ENCODE measurements at places on chromosomes 5 and 9. TPM values are rescaled to one million over a fixed set of nuclear protein-coding genes. Genes with fewer than 3 reads are reported as not detected.

The TMEM141 gene
- 50.2 TPM for total RNA-seq

The MTAP gene
- total RNA-seq = 38.0 TPM

The NUTM2F gene
- not detected for total RNA-seq

The TEX48 gene
- not detected for total RNA-seq

The RMRP gene
- 2,887 TPM for total RNA-seq

The GPR21 gene
- total RNA-seq = 2.6 TPM

The OGN gene
- 195 TPM for total RNA-seq

The C5orf52 gene
- not detected for total RNA-seq

The MAN2A1 gene
- total RNA-seq = 99.5 TPM

The CNTLN gene
- 20.5 TPM for total RNA-seq

DNA sequence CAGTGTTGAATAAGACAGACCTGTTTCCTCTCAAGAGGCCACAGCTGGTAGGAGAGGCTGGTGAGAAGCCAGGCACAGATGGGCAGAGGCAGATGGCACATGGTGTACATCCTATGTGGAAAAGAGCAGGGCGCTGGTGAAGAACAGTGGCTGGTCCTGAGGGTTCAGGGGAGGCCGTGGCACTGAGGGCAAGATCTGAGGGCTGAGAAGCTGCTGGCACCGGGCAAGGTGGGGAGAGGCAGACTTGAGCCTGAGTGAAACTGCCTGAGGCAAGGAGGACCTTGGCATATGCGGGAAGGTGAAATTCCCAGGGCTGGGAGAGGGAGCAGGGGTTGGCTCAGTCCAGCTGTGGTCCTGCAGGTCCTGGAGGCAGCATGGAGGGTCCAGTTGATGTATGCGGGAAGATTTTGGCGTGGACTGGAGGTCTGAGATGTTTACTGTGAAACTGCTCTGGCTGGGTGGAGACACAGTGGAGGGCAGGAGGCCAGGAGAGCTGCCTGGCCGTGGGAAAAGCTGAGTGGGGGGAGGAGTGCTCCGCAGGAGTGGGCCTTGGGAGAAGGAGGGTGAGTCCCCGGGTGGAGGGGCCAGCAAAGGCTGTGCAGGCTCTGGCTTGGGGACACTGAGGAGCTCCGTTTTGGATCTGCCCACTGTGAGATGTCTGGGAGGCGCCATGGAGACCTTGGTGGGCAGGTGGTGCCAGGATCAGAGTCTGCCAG lies 2.6 kb downstream of the MAN1B1 start:
- no peak for DNase-seq

GRCh38 chr5:168114444-168115017 lies 176.9 kb upstream of the WWC1 start:
- DNase-seq = no peak

DNA sequence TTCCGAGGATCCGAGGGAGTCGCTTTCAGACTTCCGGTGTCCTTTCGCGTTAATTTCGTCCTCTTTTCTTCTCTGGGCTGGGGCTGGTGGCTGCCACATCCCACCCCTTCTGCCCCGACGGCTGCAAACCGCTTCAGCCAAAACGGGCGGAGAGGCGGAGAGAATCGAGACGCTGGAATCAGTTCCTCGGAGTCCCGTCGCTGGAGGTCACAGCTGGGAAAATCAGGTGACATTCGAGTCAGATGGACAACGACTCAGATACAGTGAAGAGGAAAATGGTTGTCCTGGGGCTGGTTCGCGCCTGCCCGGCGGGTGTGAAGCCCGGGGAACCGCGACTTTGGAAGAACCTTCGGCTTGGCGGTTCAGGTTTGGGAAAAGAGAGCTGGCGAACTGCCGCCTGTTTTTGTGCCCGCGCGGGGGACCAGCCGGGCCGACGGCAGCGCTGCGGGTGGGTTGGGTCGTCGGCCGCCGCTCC lies 8.9 kb upstream of the NKX2-5 start:
- DNase-seq = no peak

DNA sequence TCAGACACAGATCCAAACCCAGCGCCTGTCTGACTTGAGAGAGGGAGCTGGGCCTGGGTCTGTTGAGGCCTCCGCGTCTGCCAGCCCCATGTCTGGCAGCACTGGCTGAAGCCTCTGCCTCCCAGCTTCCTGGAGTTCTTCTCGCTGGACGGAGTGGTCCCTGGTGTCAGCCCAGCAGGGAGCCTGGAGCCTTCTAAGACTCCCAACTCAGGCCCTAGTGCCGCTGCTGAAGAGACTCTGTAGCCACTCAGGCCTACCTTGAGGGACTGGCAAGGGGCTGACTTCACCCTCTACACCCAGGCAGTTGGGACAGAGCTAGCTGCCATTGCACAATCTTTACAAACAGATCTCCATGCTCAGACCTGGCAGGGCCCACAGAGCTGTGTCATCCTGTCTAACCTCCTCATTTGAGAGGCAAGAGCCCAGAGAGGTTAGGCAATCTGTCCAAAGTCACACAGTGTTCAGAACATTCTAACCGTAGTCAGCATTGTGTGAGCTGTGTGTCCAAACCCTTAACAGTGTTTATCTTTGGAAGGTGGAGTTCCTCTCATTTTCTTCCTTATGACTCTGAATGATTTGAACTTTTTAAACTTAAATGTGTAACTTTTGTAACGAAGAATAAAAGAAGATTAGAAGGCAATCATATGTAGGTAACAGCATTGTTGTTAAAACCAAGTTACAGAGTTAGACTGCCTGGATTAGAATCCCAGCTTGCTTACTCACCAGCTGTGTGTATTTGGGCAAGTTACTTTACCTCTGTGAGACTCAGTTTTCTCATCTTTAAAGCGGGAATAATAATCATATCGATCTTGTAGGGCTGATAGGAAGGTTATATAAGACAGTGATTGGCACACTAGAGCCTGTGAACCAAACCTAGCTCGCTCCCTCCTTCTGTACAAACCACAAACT lies 4.6 kb upstream of the DUSP1 start:
- no peak for DNase-seq

- DNase-seq = peak; percentile 73
Observed at GRCh38 chr9:95572381-95573151, 55.8 kb upstream of the PTCH1 start.

- no peak for DNase-seq
Observed at GRCh38 chr5:113124265-113124664, 147.7 kb downstream of the DCP2 start.

DNA sequence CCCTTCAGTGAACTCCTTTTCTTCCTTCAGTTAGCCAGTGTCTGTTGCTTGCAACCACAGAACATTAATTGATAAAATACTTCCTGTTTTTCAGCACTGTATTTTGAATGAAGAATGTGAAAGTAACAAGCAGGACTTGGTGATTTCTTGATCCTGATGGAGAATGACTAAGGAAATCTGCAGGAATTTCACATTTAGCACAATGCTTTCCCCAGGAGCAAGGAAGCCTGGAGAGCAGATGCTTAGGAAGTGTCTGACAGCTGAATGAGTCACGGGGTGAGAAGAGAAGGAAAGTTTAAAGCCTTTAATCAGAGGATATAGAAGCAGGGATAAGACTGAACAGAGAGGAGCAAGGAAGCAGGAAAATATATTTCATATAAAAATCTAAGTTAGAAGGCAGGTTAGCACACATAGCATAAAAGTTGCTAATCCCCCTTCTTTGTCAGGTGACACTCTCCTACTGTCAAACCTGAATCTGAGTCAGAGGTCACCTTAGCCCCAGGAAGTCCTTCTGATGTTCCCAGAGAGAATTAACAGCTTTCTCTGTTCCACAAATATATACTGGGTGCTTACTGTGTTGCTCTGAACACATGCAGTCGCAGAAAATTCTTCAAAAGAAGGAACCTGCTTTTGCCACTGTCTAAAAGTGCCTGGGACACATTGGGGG lies 59.7 kb downstream of the GNA14 start:
- DNase-seq = peak; percentile 44

DNA sequence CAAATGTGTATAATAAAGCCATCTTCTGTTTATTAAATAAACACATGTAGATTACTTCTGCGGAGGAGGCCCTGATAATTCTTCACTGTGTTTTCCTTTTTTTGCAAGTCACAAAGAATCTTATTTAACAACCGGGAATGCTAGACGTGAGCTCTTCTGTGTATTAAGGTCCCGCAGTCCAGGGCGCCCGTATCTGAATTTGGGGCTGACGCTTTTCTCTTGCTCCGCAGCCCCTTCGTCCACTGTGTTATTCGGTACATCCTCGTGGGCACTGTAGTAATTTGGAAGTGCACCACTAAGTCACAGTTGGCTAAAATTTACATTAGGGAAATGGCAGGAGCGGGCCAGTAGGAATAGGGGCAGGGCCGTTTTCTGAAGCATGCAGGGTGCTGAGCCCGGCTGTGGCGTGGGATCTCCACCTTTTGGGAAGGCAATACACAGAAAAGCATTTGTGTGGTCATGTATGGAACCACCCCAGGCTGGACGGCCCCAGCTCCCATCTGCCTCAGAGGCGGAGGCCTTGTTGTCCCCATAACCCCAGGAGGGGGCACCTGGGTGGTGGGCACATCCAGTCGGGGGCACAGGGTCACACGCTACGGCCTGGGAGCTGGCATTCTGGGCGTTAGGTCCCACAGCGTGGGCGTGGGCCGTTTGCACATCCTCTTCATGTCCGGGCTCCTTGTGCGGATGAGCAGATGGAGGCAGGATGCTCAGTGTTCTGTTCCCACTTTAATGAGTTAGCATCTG lies 258.7 kb upstream of the IRX4 start:
- DNase-seq = no peak

DNA sequence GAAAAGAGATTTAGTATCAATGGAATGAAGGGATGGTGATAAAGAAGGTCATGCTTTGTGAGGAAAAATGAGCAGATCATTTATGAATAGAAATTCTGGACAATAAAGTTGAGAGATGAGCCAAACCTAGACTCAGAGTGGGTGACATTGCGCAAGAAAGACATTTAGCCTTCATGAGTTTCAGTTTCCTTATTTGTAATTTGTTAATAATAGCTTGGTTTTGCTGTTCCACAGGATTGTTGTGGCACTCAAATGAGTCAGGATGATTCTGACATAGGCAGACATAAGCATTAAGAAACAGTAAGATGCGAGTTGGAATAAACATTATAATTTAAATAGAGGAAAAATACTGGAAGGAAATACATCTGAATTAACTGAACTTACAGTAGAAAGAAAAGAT lies 34.8 kb downstream of the ITGA2 start:
- DNase-seq = no peak

- DNase-seq = no peak
Observed at GRCh38 chr5:143495110-143495509, 91.6 kb upstream of the NR3C1 start.

DNA sequence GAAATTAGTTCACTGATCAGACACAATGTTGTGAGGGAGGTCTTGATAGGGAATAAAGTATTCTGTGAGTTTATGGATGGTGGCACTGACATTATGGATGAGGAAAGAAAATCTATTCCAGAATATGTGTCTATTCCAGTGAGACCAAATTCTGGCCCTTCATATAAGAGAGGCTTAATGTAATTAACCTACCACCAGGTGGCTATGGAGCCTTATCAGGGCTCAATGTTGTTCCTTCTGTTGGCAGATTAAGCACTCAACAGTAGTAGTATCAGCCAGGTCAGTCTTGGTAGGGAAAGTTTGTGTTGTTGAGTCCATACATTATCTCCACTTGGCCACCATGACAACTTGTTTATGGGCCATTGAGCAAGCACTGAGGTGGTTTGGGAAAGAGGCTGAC lies 41.7 kb upstream of the BARX1 start:
- no peak for DNase-seq

DNA sequence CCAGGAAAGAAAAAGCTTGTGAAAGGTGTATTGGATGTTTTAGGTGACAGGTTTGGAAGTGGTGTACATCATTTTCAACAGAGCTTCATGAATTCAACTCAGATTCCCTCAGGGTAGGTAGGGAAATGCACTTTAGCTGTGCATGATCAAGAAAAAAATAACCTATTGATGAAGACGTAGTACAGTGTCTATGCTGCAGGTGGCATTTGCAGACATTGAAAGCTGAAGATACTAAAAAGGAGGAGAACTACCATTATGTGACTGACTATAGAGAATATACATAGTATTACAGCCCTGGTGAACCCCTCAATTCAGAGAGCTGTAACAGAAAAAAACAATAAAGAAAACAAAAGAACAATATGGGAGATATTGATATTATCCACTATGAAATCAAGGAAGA lies 2344.7 kb upstream of the ACO1 start:
- DNase-seq = peak; percentile 1

- no peak for DNase-seq
Observed at GRCh38 chr5:101605700-101606099, 690.4 kb downstream of the SLCO4C1 start.

DNA sequence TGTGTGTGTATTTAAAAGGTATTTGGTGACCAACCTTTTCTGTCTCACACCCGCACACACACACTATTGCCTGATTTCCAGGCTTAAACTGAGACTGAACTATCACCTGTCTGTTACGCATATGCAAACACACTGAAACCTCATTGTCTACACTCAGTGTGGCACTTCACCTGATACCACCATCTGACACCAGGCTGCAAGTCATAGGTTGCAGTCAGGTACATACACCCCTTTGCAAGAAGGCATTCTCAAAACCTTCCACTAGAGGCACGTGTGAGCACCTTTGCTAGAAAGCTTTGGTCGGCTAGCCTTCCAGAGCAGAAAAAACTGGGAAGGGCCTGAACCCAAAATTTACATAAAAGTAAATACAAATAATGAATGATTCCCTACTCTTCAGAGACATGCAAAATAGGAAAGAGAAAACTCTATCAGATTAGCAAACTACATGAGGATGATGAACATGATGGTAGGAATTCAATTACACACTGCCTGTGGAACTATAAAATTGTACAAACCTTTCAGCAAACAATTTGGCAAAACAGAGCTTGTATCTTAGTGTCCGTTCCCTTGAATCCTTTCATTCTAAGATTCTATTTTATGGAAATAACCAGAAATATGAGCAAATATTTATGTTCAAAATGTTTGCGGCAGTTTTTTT lies 5.9 kb upstream of the FOXD1 start:
- peak; percentile 75 for DNase-seq

DNA sequence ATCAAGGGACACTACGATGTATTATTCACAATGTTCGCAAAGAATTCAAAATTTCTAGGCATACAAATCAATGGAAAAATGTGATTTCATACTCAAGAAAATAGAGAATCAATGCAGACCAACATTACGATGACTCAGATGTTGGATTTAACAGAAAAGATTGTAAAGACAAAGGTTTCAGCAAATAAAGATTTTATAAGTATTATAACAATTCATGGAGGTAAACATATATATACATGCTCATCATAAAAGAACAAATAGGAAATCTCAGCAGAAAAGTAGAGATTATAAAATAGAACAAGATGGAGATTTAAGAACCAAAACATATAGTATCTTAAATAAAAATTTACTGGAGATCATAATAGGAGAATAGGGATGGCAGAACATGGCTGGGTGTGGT lies 93.4 kb upstream of the JAK2 start:
- no peak for DNase-seq

GRCh38 chr5:122144236-122144635 lies 14.9 kb downstream of the ZNF474 start:
- DNase-seq = peak; percentile 81

- no peak for DNase-seq
Observed at GRCh38 chr5:147626464-147626863, 116.6 kb upstream of the DPYSL3 start.

GRCh38 chr9:129561594-129562281 lies 59.2 kb downstream of the C9orf50 start:
- peak; percentile 67 for DNase-seq
